Activated CD8-positive, alpha-beta memory T cell treated with anti-CD3 and anti-CD28 coated beads for 1 hour (primary cell): ENCODE measurements at places on chromosomes 12 and 14.
A peak's percentile ranks its signal among the peaks of the same experiment; 100 is the strongest.

GRCh38 chr14:54570631-54571415, 3.9 kb downstream of the SAMD4A start:
- no peak for DNase-seq

DNA sequence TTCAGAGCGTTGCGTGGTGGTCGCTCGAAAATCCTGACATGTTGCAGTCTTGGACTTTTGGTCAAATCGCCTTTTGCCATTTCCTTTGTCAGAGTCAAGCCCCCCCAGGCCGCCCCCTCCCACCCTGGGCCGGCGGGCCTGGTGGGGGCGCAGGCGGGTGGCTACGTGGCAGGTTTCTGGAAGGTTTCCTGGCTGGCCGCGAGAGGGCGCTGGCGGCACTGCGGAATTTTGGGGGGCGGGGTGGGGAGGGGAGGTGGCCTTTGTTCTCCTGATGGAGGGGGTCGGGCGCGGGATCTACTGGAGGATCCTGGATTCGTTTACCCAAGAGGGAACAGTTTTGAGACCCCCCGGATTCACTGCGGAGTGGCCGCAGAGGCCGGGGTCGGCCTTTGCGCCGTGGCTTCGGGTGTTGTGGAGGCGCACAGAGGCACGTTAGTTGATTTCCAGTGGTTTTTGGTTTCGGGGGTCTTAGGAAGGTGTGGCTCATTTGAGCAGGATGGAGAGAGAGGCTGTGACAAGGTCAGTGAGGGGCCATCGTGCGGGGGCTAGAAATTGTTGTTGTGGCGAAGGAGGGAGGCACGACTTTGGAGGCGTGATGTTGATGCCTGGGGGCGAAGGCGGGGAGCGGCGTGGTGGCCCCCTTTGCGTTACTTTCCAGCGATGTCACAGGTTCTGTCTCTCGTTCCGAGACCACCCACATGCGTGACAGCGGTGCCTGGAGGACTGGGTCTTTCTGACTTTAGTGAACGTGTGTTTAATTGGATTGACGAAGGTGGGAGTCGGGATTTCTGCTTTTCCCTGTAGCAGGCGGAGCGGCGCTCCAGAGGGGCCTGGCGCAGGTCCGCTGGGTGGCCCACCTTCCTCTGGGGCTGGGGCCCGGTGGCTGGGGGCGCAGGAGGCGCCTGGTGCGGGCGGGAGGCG, 1.4 kb downstream of the MEG3 start:
- DNase-seq: no peak

- DNase-seq: peak; percentile 51
These were observed 34.4 kb upstream of the SYCP3 start for GRCh38 chr12:101773650-101774162.

DNA sequence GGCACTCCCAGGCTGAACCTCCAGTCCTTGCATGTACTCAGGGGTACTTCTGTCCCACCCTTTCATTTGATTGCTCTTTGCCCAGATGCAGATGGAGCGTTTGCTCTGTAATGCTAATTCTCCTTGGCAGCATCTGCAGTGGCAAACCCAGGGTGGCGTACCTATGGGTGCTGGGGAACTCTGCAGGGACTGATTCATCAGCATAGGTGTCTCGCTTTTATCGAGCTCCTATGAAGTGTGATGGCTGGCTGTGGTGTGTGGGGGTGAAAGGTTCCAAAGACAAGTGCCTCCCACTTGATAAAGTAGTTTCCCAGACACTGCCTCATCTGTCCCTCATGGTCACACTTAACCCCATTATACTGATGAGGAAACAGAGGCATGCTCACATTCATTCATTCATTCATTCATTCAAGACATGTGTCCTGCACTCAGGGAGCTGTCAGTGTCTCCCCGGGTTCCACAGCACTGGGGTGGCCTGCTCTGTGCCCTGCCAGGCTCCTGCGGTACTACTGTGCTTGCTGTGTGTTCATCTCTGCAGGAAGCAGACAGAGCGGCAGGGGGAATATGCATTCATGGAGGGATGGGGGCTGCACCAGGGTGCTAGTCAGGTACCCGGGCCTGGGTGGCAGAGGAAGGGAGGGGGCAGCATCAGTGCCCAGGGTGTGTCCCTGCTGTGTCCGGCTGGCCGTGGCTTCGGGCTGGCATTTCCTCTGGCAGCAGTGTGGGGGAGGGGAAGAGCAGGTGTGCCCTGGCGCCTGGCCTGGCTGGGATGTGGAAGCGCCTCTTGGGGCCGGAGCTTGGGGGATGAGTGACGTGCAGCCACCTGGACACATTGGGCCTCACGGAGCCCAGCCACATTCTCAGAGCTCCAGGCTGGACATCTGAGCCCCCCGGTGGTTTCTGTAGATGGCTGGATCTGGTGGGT, 110.9 kb downstream of the TSPAN9 start:
- DNase-seq: no peak

GRCh38 chr12:13211859-13212664, 15.5 kb downstream of the EMP1 start:
- DNase-seq: peak; percentile 36

- no peak for DNase-seq
These were observed 73.3 kb downstream of the EID3 start for GRCh38 chr12:104376650-104377513.

GRCh38 chr14:92888896-92889295, 34.1 kb upstream of the CHGA start:
- no peak for DNase-seq

DNA sequence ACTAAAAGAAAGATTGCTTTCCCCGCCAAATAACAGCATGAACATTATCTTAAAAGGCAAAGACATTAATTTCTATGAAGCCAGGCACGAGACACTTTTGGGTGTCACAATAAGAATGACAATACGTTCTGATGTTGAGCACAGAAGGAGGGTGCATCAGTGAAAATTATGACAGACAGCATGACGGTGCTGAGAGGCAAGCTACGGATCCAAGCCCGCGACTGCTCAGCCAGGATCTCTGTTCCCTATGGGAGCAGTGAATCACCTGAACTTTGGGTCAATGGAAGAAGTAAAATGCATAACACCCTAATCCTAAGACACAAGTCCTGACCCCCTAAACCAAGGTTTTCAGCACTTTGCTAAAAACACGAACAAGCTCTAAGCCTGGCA, 51.7 kb downstream of the SLC25A47 start:
- no peak for DNase-seq

- no peak for DNase-seq
These were observed 9.0 kb upstream of the CD163 start for GRCh38 chr12:7512553-7512952.

- DNase-seq: no peak
These were observed 70.9 kb downstream of the FERMT2 start for GRCh38 chr14:52879958-52880357.

- no peak for DNase-seq
These were observed 305 bp upstream of the SLC16A7 start for GRCh38 chr12:59595565-59595882.
